Astrocyte (in vitro differentiated cells and primary cell): ENCODE measurements at places on chromosomes 7 and 10. TPM values are rescaled to one million over a fixed set of nuclear protein-coding genes. Genes with fewer than 3 reads are reported as not detected.

DNA sequence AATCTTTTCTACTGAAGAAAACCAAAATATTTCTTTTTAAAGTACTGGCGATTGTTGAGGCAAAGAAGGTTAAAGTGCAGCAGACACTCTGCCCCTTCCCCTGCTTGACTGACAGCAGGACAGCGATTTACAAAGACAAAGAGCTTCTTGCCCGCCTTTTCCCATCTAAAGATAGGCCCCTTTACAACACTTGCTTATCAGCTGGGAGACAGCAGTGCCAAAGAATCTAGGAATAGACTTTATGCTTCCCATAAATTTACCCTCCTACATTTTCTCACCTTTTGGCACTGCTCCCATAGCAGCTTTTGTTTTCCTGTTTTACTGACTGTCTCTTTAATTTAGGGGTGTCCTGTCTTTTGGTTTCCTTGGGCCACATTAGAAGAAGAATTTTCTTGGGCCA, 824.1 kb downstream of the CCSER2 start:
- H3K36me3 ChIP-seq = no peaks in the 10 kb centered on the region
- no peak overlapping the region for H3K27ac ChIP-seq
- DNase-seq = no peak
- H3K4me3 ChIP-seq = no peak overlapping the region
- H3K4me1 ChIP-seq = no peaks in the 10 kb centered on the region

The PKD1L1 gene
- 0.31 and 0.39 TPM in 2 replicates for total RNA-seq

The ANXA8 gene
- total RNA-seq = 0.55 and 1.0 TPM in 2 replicates

The BICC1 gene
- total RNA-seq = 23.0 and 37.5 TPM in 2 replicates

GRCh38 chr10:100895346-100895745, 17.4 kb upstream of the SLF2 start:
- H3K36me3 ChIP-seq = no peaks in the 10 kb centered on the region
- H3K27ac ChIP-seq = no peak overlapping the region
- H3K4me3 ChIP-seq = no peak overlapping the region
- DNase-seq = no peak
- H3K4me1 ChIP-seq = peaks cover 11% of the 10 kb centered on the region
- no peaks in the 10 kb centered on the region for H3K27me3 ChIP-seq

The PLXDC2 gene
- 36.1 and 44.5 TPM in 2 replicates for total RNA-seq
